ENCODE measurements at places on chromosomes 13 and 19. TPM values are rescaled to one million over a fixed set of nuclear protein-coding genes. Genes with fewer than 3 reads are reported as not detected.

The CYP4F8 gene
- not detected for total RNA-seq

The PSG11 gene
- not detected for total RNA-seq

The KCNRG gene
- not detected for total RNA-seq

The TPP2 gene
- total RNA-seq: 51.9 TPM

The POU4F1 gene
- not detected for total RNA-seq

The FOSB gene
- 8.7 TPM for total RNA-seq

The FARP1 gene
- 0.27 TPM for total RNA-seq

The WDR83 gene
- total RNA-seq: 14.9 TPM

The RDH8 gene
- total RNA-seq: not detected

The MVB12A gene
- 29.3 TPM for total RNA-seq

The RUBCNL gene
- 3.7 TPM for total RNA-seq

- no peak for DNase-seq
Observed at GRCh38 chr13:80361883-80362327, 21.0 kb upstream of the SPRY2 start.

DNA sequence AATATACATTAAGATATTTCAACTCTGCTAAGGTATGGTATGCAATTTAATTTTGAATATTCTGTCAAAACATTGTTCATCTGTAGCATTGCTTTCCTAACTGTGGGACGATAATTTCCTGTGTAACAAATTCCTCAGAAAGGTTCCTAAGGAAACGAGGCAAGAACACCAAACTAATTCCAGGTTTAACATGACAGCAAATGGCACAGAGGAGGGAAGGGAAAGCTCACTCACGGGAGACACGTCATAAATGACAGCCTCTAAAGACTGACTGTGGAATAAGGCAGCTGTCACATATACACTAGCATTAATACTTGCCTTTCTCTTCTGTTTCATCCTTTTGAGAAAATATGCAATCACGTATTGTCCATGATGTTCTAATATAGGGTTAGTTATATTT lies 380.6 kb downstream of the LIG4 start:
- DNase-seq: no peak

GRCh38 chr13:66663711-66664110 lies 566.4 kb downstream of the PCDH9 start:
- DNase-seq: no peak

DNA sequence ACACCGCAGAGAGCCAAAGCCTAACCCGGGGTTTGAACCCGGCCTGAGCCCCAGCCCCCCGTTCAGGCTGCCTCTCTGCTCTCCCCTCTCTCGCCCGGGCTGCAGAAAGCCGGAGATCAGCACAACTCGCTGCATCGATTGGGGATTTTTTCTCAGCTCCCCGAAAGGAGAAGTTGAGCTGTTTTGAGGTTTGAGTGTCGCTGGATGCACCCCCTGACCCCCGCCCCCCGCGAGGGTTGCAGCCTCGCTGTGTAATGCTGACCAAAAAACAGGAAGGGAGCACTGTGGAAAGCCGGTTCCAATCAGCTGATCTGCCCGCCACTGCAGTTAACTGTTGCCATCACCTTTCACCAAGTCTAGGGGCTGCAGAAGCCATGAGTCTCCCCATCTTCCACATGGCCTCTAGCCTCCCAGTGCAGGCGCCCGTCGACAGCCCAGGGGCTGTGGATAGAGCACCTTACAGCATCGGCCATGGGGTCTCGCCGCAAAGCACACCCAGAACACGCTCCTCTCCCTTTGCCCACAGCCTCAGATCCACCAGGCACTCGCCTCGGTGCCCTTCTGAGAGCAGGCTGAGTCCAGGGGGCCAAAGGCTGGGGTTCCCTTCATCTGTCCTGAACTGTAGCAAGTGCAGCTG lies 34.5 kb downstream of the MYO9B start:
- peak; percentile 28 for DNase-seq

GRCh38 chr13:30052120-30052519 lies 201.7 kb upstream of the UBL3 start:
- DNase-seq: no peak

GRCh38 chr19:6057651-6058517 lies 52.4 kb downstream of the RFX2 start:
- no peak for DNase-seq

DNA sequence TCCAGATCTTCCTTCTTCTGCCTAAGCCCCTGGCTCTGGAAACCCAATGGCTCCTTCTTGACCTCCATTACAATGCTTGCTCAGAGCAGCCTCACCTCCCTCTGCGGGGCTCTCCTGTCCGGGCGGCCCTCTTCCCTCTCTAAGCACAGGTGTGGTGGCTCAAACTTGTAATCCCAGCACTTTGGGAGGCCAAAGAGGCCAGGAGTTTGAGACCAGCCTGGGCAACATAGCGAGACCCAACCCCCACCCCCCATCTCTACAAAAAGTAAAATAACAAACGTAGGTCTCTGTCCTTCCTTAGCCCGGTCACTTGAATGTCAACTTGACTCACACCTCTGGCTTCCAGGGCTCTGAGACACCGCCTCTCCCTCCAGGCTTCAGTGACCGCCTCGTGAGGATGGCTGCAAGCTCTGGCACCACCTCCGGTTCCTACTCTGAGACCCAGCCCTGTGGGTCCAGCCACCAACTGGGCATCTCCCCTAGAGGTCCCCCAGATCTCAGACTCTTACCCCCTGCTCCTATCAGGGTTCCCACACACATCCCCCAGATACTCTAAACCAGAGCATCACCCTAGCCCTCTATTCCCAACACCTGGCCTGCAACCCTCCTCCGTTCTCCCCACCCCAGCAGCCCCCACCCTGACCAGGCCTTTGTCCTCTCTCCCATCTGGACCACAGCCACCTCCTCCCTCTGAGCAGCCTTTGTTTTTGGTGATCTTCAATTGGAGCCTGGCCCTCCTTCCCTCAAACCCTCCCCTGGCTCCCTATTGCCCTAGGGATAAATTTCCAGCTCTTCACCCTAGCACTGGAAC lies 4.7 kb upstream of the TLE2 start:
- no peak for DNase-seq

DNA sequence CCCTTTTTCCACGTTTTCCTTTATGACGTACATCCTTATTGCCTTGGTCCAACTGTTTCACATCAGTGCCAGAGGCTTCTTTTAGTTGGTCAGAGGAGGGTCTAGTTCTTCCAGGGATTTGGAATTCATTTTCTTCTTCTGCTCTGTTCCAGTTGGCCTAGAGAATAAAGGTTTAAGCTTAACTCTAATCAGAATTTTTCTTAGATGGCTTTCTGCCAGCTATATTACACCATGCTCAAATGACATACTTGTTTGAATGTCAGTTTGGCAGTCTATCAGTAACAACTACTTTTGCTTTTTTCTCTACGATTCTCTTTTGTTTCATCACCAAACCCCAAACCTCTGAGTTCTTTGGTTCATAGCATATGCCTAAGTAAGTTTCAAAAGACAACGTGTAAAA lies 16.8 kb downstream of the SPART start:
- DNase-seq: no peak

GRCh38 chr19:15379999-15380647 lies 536 bp upstream of the AKAP8 start:
- peak; percentile 37 for DNase-seq

GRCh38 chr13:99374994-99375737 lies 68.0 kb upstream of the GPR183 start:
- no peak for DNase-seq

GRCh38 chr19:48560095-48560530 lies 8.1 kb downstream of the SULT2B1 start:
- DNase-seq: peak; percentile 29

DNA sequence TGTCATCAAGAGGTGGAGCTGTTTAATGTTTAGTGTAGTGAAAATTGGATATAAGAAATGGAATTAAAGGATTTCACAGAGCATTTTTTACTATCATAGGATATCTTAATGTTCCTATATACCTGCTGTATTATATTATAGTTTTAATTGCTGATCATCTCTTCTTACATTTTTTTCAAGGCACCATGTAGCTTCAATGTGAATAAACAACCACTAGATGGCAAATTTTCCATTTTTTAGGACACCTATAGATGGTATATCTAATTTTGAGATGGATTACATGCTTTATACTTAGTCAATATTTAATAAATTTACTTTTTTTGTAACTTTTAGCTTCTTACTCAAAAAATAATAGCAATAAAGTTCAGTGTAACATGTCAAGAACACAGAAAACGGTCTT lies 9.0 kb upstream of the ATXN8OS start:
- DNase-seq: no peak

- DNase-seq: no peak
Observed at GRCh38 chr19:34596989-34597388, 80.0 kb downstream of the SCGB2B2 start.

GRCh38 chr19:57682226-57682766 lies 519 bp downstream of the ZNF551 start:
- no peak for DNase-seq

DNA sequence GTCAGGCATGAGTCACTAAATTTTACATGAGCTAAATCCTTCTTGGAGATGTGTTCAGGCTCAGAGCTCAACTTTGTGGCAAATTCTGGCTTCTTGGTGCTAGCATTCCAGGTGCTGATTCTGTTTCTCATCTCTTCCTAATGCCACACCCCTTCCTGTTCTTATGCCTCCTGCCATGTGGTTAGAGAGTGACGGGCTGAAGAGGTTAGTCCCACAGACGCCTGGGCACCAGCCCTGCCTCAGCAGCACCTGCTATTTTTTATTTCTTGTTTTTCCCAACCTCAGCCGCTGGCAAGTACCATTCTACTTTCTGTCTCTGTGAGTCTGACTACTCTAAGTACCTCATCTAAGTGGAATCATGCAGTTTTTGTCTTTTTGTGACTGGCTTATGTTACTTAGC lies 329.5 kb downstream of the KCNRG start:
- DNase-seq: no peak

DNA sequence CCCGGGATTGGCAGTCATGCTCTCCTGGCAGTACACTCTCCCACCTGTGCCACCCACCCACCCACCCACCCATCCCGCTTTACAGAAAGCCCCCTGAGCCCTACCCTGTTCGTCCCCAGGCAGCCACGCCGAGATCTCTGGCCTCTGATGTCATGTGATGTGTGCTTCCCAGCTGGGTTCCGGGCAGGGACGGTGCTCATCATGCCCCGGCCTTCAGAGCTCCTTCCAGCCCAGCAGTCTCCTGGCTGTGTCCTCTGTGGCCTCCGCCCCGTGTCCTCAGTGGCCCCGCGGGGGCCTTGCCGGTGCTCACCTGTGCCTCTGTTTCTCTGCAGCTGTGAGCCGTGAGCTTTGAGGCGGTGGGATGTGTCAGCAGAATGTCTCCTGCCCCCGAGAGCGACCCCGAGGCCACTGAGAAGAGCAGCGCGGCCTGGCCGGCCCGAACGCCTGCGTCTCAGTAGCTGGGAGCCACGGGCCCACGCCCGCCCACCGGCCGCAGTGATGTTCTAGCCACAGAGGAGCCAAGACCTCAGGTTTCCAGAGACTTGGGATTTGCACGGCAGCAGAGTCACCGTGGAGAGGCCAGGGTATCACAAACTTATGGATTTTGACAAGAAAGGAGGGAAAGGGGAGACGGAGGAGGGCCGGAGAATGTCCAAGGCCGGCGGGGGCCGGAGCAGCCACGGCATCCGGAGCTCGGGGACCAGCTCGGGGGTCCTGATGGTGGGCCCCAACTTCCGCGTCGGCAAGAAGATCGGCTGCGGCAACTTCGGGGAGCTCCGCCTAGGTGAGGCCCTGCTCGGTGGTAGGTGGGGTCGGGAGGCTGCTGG lies 28.4 kb downstream of the CSNK1G2 start:
- no peak for DNase-seq

GRCh38 chr13:105979131-105980011 lies 556.1 kb downstream of the EFNB2 start:
- no peak for DNase-seq

DNA sequence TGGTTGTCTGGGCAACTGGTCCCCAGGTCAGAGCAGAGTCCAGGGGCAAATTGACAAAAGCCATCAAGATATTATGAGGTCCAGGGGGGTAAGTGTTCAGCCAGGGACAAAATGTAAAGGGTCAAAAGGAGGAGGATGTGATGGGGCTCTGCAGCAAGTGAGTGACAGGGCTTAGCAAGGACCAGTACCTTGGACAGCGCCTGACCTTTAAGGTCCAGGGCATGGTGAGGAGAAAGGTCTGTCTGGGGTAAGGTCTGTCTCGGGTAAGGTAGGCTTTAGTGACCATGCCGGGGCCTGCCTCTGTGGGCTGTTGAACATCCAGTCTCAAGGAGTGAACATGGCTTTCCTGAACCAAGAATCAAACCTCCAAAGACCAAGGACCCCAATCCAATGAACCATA lies 6.3 kb upstream of the ZNF358 start:
- DNase-seq: peak; percentile 41

DNA sequence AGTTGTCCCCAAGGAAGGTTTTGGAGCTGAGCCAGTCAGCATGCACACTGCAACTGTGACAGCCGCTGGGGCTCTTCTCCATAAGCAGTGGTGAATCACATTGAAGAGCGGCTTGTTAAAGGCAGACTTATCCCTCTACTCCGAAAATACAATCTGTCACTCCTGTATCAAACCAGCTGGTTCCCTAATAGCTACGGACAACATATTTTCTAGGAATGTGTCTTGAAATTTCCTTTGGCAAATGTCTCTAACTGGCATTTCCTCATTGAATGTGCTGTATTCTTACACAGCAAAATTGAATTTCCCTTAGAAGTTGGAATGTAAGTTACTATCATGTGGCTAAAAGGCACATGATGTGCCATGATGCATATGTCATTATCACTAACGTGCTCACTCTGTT lies 104.0 kb upstream of the GPR12 start:
- DNase-seq: no peak

- no peak for DNase-seq
Observed at GRCh38 chr13:39134574-39134973, 96.3 kb downstream of the NHLRC3 start.

DNA sequence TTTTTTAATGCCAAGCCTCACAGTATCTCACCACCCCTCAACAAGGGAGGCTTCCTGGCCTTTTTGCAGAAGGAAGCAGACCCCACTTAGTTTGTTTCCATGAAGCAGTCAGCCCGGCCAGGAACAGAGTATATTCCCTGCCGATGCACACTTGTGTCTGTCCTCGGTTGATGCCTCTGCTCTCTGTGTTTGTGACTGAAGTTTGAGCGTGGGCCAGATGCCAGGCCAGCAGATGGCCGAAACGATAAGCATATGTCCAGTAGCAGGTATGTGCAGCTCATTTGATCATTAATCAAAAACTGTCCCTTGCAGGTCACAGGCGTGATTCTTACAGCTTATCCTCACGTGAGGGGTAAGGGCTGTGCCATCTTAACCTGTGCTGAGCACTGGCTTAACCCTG lies 144.0 kb downstream of the IRS2 start:
- DNase-seq: no peak

GRCh38 chr19:11180346-11180745 lies 17.0 kb downstream of the KANK2 start:
- DNase-seq: no peak

GRCh38 chr19:22735911-22736645 lies 47.9 kb downstream of the ZNF99 start:
- no peak for DNase-seq

- DNase-seq: peak; percentile 65
Observed at GRCh38 chr19:34556488-34556887, 74.9 kb downstream of the WTIP start.

DNA sequence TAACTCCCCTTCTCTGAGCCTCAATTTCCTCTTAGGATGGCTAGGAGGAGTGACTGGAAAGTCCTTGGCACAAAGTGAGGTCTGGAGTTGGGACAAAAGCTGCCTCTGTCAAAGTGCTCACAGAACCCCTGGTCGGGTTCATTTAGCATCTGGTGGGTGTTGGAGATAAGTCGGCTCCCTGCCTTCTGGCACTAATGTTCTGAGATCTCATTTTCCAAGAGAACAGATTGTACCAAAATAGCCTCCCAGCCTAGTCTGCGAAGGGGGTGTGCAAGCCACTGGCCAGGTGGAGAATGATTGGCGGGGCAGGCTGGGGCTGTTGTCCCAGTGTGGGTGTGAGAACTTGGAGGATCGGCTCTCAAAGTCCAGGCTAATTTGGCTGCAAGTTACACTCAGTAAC lies 20.7 kb upstream of the NWD1 start:
- no peak for DNase-seq
